Activated CD4-positive, alpha-beta T cell treated with anti-CD3 and anti-CD28 coated beads, Interleukin-2, amount 50 U/mL, for 16 hours (primary cell): ENCODE measurements at places on chromosomes 5 and 9.

GRCh38 chr5:150054569-150054968, 31.8 kb downstream of the CSF1R start:
- DNase-seq, result no peak

GRCh38 chr9:23826120-23826629, at the start of gene ELAVL2:
Gene ELAVL2, minus strand, starts transcription at chr9:23826240. Its CDS starts 64,006 bp downstream, at chr9:23762234.
- peak; percentile 51 for DNase-seq

DNA sequence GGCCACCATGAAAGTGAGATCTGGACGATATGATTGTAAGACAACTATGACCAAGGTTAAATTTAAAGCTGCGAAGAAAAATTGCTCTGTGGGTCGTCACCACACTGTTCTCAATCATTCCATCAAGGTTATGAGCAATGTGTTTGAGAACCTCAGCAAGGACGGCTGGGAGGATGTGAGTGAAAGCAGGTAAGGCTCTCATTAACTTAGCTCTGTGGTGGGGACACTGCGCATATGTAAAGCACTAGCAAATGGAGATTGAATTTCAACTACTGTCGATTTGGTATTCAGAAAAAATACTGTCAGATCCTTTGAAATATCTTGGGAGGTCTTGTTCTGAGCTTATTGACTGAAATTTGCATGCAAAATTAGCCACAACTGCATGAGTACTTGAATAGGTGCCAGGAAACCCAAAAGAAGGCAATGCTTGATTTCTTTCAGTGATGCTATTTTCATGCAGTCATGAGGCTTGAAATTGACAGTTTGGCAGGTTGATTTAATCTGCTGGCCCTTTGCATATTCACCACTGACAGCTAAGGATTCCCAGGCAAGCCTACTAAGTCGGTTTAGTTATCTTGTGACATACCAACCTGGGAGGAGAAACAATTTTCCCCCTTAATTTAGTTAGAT, 183.9 kb upstream of the SH3GL2 start:
- DNase-seq, result no peak

DNA sequence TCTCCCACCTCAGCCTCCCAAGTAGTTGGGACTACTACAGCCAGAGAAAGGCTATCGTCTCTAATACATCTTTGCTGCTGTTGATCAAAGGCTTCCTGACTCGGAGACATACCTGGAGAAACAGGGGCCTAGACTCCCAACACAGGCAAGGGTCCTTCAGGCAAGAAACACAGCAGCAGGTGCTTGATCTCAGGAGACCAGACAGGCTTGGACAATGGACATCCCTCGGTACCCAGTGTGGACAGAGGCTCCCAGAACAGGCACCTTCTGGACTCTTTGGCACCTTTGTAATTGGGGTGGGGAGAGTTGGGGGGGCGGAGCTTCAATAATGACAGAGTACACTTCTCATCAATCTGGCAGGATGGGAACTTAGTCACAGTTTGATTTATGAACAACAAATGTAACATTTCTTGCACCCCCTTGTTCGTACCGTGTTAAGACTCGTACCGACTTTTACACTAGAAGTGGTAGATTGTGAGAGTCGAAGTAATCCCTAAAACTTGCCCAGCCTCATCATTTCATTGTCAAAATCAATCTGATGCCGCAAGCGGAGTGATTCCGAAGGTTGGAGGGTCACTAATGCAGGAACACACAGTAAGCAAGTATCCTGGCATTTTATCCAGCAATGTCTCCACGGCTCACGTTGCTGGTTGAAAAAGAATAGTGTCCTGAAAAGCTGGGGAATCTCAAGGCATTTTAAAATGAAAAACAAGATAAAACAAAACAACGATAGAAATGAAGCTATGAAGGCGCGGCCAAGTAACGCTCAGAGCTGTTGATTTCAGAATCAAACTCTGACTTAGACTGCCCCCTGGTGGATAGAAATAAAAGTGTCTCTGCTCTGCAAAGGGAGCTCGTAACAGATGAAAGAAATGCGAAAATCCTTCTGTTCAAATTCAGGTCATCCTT, 46.4 kb upstream of the STK32A start:
- peak; percentile 68 for DNase-seq

DNA sequence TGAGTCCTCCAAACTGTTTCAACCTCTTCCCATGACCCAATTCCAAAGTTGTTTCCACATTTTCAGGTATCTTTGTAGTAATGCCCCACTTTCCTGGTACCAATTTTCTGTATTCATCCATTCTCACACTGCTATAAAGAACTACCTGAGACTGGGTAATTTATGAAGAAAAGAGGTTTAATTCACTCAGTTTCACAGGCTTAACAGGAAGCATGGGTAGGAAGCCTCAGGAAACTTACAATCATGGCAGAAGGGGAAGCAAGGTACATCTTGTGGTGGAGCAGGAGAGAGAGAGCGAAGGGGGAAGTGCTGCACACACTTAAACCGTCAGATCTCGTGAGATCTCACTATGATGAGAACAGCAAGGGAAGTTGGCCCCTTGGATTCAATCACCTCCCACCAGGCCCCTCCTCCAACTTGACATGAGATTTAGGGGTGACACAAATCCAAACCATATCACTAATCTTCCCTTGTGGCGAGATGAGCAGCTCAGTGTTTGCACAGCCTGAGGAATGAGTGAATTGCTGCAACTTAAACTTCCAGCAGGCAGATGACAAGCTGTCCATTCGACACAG, 42.9 kb downstream of the TRIP13 start:
- DNase-seq, result no peak

DNA sequence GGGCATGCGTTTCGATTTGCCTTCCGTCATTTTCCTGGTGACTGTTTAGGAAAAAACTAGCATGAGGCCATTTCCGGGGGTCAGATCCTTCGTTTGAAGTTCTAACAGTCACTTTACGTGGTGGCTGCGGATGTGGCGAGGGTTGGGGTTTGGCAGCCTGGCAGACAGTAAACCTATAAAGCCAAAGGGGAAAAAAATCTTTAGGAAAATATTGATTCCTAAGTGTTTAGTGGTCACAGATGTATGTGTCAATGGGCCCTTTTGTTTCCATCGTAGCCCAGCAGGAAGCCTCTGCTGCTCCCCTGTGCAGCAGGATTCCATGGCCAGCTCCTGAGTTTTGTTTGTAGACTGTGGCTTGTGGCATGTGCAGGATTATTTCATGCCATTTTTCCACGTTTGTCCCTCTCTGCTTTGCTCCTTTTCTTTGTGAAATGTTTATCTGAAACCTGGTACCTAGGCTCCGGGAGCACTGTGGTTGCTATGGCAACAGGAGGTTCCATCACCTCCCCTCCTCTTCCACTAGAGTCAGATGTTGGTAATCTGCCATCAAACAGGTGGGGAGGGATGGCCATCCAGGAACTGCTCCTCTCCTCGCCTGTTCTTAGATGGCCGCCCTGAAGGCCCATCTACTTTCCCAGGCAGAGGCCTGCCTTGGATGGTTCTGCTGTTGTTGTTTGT, 202.3 kb downstream of the AOPEP start:
- no peak for DNase-seq

DNA sequence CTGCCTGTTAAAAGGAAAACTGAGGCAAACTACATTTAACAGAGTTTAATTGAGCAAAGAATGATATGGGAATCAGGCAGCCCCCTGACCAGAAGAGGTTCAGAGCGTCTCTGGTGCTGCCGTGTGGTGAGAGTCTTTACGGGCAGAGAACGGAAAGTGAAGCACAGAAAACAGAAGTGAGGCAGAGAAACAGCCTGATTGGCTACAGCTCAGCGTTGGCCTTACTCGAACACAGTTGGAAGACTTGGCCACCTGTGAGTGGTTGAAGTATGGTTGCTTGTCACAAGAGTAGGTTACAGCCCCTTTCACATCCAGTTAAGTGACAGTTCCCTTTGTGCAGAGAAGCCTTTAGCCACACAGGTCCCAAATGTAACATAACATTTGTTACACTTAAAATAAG, 16.9 kb upstream of the FBP1 start:
- peak; percentile 42 for DNase-seq

DNA sequence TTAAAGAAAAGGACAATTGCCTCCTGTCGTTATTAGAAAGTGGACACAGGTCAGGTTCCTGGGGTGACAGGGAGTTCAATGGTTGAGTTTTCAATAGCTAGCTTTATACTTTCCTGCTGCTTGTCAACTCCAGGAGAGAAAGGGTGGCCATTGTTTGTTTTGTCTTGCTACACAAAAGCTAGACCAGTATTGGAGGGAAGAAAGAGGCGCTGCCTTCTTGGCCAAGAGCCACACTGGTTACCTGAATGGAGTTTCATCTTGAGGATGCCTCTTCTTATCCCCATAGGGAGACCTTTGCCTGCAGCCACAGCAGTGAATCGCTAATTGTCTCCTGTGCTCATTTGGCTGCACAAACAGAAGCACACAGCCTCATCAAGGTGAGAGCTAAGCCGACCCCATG, 279.4 kb upstream of the GRIA1 start:
- no peak for DNase-seq

GRCh38 chr9:120066315-120066714, 513.7 kb downstream of the CDK5RAP2 start:
- DNase-seq, result no peak

DNA sequence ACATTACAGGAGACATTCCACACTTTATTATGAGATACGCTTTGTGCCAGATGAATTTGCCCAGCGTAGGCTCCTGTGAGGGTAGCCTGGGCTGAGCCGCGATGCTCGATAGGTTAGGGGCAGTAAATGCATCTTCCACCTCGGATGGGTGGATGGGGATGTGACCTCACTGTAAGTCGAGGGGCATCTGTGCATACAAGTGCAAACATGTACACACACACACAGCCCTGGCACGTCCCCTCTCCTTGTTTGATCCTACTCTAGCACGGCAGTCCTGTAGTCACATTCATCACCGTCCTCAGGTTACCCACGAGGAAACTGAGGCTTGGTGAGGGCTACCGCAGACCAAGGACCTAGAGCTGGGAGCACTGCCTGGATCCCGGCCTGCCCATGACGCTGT, 166.8 kb downstream of the COL23A1 start:
- no peak for DNase-seq

- DNase-seq, result peak; percentile 76
These were observed 52.3 kb downstream of the TLE4 start for GRCh38 chr9:79623799-79624721.

DNA sequence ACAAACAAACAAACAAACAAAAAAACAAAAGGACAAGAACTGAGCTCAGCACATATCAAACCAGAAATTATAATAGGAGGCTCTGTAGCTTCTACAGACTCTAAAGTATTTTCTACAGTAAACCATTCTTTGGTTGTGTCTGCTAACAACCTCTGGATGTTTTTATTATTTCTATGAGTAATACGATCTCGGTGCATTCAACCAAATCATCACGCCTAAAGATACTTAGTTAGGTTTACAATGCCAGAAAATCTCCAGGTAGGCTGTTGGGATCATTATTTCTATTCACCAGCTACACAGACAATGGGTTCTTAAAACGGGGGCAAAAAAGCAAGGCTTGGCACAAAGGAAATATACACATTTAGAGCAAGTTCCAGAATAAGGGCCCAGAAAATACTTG, 41.6 kb upstream of the ALDOB start:
- DNase-seq, result no peak

DNA sequence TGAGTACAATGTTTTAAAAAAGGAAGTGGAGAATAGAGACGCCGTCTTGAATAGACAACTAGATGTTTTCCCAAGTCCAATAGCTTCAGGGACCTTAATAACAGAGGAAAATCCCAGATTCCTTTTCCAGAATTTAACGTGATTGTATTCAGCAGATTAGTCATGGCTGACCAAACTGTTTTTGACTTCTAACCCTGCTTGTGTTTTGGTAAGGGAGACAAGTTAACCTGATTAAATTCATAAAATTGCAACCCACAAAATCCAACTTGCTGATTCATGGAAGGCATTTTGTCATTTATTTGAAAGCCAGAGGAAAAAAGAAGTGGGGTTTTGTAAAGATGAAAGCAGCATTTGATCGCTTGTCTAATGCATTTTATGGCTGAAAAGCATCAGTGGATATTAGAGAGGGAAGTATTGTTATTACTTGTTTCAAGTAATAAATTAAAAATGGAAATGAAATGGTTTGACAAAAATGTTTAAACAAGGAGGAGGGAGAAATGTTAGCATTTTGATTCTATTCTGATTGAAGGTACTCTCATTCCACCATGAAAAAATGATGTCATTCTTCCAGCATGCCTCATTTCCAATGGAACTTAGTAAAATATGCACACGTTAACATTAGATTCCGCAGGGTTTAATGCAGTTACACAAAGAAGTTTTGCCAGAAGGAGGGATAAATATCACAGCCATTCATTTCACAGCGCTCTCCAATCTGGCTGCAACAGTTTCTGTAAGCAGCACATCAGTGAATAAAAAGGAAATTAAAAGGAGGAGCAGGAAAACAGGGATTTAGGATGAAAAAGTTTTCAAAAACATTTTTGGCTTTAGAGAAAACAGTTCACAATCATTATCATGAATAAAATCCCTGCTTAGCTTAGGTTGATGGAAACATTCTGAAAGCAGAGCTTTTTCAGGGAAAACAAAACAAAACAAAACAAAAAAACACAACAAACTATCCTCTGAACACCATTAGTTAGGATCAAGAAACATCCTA, 314.7 kb downstream of the PRR16 start:
- DNase-seq, result no peak

GRCh38 chr5:57911438-57911837, 428.8 kb upstream of the ACTBL2 start:
- no peak for DNase-seq

DNA sequence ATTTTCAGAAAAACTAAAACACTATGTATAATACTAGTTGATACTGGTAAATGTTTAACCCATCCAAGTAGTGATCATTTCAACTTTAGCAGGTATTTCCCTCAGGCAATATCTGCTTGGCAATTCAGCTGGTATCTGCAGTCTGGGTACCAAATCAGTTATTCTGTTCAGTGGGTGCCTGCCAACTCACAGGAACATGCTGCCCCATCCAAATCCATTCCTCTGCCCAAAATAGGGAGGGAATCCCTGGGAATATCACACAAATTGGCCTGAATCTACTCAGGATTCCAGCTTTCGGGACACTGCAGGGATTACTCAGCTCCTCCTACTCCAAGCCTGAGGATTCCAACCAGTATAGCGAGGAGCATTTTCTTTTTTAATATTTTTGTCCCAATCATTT, 61.7 kb upstream of the PDE4D start:
- no peak for DNase-seq

DNA sequence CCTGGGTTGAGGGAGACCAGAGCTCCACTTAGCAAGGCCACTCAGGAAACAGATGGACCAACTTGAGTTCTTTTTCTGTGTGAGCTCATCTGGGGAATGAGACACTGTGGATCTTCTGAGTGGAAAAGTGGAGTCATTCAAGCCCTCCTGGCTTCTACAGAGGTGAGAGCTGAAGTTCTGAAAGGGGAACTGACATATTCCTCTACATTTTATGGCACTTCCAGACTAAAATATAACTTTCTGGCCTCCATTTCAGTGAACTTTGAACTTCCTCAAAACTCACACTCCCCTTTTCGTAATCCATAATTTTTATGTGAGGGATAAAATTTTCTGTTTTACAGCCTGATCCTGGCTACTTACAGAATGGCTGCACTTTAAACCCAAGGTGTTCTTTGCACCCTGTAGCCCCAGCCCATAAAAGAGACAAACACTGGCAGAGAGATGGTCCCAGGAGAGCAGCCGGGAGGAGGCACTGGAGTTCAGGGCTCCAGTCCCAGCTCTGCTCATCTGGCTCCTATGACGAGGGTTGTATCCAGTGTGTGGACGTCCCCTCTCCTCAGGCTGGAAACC, 10.8 kb downstream of the SPAAR start:
- no peak for DNase-seq

- DNase-seq, result no peak
These were observed 52.8 kb downstream of the HABP4 start for GRCh38 chr9:96502539-96503373.
